ENCODE measurements at places on chromosomes 1 and 21.

- DNase-seq = no peak
Observed at GRCh38 chr1:165403835-165404482, 41.0 kb downstream of the RXRG start.

- DNase-seq = no peak
Observed at GRCh38 chr1:192065087-192065486, 93.2 kb upstream of the RGS18 start.

- no peak for DNase-seq
Observed at GRCh38 chr1:14593302-14593701, 5.2 kb upstream of the KAZN start.

DNA sequence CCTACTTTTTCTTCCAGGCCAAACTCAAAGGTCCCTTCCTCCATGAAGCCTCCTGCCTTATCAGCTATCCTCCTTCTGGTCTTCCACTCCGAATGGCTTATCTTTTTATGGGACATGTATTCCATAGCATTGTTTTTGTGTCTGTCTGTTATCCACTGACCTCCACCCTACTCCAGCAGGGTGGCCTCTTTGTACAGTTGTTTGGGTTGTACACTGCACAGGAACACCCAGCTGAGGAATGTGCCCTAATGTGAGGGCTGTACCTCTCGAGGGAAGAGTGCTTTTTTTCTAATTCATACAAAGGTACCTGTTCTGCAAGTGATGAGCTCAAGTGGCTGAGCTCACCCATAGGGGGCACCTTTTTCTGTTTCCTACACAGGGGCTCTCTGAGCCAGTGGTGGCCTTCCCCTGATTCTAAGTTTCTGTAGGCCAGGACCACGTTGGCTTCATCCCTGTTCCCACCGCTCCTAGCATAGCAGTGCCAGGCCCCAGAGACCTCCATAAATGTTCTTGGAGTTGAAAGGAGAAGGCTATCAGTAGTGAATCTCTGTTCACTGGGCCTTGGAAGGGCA lies 108.2 kb downstream of the FOXD2 start:
- no peak for DNase-seq

GRCh38 chr1:116119876-116120275 lies 8.7 kb downstream of the MAB21L3 start:
- DNase-seq = no peak

DNA sequence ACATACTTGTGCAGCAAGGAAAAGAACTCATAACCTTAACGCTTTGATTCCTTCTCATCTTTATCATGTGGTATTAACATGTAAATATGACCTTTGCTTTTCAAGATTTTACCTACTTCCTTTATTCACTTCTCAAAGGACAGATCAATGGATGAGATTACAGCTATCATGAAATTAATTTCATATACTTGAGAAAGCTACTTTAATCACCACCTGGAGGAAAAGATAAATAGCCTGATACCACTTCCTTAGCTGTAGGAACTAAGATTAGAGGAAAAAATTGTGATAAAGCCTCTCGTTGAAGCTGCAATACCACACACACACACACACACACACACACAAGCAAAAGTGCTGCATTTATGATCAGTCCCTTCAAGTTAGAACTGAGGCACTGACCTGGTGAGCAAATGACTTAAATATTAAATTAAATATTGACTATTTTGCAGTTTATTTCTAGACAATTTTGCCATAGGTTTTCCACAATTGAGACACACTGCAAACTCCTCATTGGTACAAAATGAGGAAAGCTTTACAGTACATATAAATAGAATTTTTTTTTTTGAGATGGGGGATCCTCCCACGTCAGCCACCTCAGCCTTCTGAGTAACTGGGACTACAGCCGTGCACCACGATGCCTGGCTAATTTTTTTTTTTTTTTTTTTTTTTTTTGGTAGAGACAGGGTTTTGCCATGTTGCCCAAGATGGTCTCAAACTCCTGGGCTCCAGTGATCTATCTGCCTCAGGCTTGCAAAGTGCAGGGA lies 27.2 kb upstream of the DMRTB1 start:
- no peak for DNase-seq

GRCh38 chr1:213260311-213261075 lies 209.5 kb downstream of the RPS6KC1 start:
- no peak for DNase-seq

DNA sequence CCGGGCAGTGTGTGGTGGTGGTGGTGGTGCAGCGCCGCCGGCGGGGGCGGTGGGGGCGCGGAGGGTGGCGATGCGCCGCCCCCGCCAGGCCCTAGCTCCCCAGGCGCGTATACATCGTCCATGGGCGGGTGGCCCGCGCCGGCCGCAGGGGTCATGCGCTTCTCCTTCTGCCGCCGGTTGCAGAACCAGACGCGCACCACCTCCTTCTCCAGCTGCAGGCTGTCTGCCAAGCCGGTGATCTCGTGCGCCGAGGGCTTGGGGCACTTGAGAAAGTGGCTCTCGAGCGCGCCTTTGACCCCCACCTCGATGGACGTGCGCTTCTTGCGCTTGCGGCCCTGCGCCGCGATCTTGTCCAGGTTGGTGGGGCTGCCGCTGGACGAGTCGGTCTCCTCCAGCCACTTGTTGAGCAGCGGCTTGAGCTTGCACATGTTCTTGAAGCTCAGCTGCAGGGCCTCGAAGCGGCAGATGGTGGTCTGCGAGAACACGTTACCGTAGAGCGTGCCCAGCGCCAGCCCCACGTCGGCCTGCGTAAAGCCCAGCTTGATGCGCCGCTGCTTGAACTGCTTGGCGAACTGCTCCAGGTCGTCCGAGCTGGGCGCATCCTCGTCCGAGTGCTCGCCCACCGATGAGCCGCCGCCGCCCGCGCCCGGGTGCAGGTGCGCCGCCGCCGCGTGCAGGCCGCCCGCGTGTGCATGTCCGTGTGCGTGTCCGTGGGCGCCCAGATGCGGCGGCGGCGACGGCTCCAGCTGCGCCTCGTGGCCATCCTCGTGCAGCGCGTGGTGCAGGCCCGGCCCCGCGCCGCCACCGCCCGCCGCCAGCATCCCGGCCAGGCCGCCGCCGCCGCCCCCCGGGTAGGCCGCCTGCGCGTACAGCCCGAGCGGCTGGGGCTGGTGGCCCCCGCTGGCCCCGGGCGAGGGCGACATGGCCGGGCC lies 926 bp downstream of the POU3F1 start:
- no peak for DNase-seq
